Activated naive CD4-positive, alpha-beta T cell treated with anti-CD3 and anti-CD28 coated beads for 36 hours (primary cell): ENCODE measurements at places on chromosomes 6 and 20. TPM values are rescaled to one million over a fixed set of nuclear protein-coding genes. Genes with fewer than 3 reads are reported as not detected.

Gene RAB23
- total RNA-seq = 1.1 TPM

Gene TRIM10
- total RNA-seq = 0.25 TPM

DNA sequence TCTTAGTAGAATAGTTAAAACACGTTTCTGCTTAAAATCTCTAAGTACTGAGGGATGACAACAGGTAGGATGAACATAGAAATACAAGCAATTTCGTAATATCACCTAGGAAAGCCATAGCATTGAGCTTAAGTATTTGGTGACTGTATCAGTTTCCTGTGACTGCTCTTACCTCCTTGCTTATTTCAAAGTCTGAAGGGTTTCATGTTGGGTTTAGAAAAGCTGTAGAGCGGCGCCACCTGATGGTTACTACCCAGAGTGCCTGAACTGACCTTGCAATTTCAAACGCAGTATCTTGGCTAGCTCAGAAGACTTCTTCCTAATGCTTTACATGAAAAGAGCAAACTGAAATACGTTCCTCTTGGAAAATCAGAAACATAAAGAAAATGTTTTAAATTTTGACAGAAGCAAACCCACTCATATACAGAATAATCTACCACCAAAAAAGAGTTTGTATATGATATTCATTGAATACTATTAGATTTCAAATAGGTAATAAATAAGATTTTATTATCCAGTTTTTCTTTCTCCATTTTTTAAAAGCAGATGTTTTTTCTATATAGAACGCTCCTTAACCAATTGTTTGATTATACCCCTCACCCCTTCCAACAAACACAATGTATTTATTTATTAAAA lies 82.3 kb upstream of the RIPOR2 start:
- DNase-seq = peak; percentile 93

Gene TUBB1
- not detected for total RNA-seq

GRCh38 chr20:49570161-49570827 lies 2.4 kb upstream of the PTGIS start:
- no peak for DNase-seq
